ENCODE measurements at places on chromosomes 7 and 10.

GRCh38 chr10:7756360-7756992, 31.3 kb downstream of the KIN start:
- no peak for DNase-seq

- no peak for DNase-seq
These were observed 516.4 kb downstream of the PCDH15 start for GRCh38 chr10:54284526-54285193.

DNA sequence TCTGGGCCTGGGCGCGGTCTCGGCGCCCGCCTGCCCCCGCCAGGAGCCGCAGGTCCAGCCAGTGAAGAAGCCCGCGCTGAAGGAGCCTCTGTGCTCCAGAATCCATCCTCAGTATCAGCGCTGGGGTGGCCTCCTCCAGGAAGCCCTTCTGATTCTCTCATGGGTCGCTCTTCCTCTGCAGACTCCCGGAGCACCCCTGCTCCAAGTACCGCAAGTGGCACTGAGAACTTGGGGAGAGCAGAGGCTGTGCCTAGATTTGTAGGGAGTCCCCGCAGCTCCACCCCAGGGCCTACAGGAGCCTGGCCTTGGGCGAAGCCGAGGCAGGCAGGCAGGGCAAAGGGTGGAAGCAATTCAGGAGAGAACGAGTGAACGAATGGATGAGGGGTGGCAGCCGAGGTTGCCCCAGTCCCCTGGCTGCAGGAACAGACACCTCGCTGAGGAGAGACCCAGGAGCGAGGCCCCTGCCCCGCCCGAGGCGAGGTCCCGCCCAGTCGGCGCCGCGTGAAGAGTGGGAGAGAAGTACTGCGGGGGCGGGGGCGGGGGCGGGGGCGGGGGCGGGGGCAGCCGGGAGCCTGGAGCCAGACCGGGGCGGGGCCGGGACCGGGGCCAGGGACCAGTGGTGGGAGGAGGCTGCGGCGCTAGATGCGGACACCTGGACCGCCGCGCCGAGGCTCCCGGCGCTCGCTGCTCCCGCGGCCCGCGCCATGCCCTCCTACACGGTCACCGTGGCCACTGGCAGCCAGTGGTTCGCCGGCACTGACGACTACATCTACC, at the start of gene ALOX5:
ALOX5 (plus strand) TSS at position 641 of the 774 bp plus-strand sequence; CDS start at position 705, 64 bp downstream.
- DNase-seq = peak; percentile 69

GRCh38 chr7:43844257-43844656, 25.1 kb downstream of the MRPS24 start:
- DNase-seq = no peak

- no peak for DNase-seq
These were observed 6.1 kb downstream of the LRRN3 start for GRCh38 chr7:111096997-111097396.

DNA sequence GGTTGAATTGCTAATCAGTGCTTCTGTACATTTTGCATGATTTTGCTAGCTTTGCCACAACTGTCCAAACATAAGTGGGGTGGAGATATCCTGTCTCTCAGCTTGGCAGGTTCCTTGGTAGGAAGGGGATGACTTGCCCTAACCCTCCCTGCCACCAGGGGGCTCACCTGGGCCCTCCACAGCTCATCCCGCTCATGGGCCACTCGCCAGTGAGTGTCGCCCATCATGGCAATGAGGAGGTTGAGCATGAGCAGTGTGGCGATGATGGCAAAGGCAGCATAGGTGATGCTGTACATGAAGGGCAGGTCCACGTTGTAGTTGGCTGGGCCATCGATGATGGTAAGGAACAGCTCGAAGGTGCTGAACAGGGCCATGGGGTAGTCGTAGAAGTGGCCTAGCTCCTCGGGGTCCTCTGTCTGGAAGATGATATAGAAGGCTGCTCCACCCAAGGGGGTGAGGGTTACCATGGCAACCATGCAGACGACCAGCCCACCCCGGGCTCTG, 12.2 kb downstream of the TRPV6 start:
- DNase-seq = no peak

DNA sequence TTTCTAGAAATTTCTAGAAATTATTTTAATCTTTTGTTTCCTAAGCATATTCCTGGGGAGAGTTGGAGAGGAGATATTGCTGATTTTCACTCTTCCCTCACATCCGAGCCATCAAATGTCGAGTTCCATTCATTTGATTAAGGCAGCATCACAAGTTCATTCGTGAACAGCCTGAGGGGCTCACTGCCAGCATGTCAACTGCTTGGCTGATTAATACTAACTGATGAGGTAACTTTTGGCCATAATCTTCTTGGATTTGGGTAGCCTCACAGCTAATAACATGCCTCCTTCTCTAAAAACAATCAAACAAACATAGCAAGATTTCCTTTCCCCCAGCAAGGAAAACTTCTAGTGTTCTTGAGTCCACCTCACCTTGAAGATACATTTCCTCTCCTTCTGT, 87.1 kb upstream of the AFAP1L2 start:
- no peak for DNase-seq

- peak; percentile 72 for DNase-seq
These were observed 45.6 kb upstream of the SUN1 start for GRCh38 chr7:786472-787255.

DNA sequence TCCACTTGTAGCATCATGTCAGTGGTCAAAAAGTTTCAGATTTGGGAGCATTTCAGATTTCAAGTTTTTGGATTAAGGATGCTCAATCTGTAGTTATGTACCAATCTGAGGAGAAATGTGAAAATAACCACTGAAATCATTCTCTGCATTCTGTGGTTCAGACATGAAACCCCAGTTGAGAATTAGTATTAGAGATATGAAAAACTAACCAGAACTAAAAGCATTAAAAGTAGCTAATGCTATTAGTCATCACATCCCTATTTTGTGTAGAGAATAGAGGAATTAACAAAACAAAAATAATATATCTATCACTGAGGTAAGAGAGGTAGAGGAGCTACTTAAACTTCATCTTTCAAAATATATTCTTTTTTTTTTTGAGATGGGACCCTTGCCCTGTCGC, 28.0 kb downstream of the MICU1 start:
- no peak for DNase-seq

DNA sequence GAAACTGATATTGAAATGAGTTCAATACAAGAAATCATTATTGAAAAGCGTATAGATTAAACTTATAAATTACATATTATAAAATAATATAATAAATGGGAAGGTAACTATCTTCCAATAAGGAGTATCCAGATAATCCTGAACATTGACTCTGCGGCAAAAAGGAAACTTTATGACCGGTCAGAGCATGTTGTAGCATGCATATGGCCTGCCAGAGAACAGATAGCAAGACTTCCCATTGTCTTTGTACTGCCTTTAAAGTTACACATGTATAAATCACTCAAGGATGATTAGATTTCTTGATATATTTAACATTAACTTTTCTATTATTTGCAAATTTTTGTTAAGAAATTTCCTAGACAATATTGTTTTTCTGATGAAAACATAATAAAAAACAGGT, 56.2 kb upstream of the ETV1 start:
- DNase-seq = no peak

DNA sequence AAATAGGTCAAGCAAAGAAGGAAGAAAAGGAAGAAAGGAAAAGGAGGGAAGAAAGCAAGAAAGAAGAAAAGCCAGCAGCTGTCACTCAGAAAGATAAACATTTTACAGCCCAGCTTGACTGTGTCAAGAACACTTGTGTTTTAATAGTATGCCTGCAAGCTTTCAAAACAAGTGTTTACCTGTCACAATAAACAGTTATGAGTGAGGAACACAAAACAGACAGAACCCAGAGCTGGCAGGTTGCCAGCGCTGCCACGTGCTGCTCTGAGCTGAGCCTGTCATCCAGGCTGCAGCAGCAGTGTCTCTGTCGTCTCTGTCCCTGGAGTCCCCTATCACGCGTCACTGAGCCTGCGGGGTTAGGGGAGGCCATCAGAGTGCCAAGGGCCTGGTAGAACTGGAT, 827.6 kb upstream of the AUTS2 start:
- no peak for DNase-seq

GRCh38 chr10:31031558-31032257, at the start of gene ZNF438:
ZNF438 (minus strand) TSS chr10:31031865; CDS start chr10:30877034, 154,831 bp downstream.
- DNase-seq = peak; percentile 99

GRCh38 chr7:88306590-88307048, at the start of gene STEAP4:
STEAP4 (minus strand) TSS chr7:88306894; CDS start chr7:88284269, 22,625 bp downstream.
- DNase-seq = no peak

DNA sequence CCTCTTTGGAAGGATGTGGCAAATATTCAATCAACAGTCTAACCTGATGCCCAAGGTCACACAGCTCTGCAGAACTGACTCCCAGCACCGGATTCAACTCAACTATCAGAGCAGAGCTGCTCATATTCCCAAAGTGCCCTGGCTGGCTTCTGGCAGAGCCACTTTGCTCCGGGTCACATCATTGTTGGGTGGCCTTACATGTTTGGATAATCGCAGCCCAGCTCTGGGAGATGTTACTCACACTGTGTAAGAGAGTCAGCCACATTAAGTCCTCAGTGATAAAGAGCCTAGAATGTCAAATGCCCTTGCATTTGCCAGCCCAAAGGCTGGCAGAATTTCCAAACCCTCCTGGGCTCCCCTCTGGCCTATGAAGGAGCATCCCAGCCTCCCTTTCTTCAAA, 79.8 kb upstream of the PDE1C start:
- no peak for DNase-seq

- no peak for DNase-seq
These were observed 8.1 kb downstream of the MXI1 start for GRCh38 chr10:110215286-110216170.

GRCh38 chr7:104207348-104207730, 474 bp downstream of the ORC5 start:
- no peak for DNase-seq

DNA sequence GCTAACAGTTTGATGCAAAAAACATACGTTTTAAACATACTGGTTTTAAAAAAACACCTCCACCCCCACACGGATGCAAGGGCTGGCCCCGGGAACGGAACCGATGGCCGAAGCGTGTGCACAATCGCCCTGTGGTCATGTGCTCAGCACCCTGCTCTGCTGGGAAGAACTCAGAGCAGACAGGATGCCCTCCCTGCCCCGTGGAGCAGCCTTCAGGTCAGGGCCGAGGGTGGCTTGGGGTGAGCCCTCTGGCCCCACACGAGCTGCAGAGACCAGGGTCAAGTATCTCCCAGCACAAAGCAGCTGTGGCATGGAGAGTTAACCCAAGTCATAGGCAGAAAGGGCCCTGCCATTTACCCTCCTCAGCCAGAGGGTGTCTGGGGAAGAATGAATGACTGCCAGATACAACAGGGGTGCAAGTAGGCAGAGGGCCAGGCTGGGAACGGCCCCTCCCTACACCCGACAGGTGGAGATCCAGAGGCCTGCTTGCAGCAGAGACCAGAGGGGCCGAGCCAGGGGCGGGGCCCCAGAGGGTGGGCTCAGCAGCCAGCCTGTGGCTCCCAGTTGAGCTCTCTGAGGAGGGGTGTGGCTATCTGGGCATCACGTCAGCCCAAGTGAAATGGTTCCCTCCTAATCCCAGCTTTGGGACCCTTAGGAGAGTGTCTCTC, 56.8 kb downstream of the ZRANB1 start:
- DNase-seq = peak; percentile 20

GRCh38 chr7:18566829-18567228, 71.3 kb downstream of the HDAC9 start:
- DNase-seq = no peak

GRCh38 chr7:1674161-1675035, 4.3 kb downstream of the ELFN1 start:
- no peak for DNase-seq

- DNase-seq = no peak
These were observed 1250.9 kb upstream of the CELF2 start for GRCh38 chr10:9766762-9767161.

GRCh38 chr7:97601931-97602457, 129.9 kb upstream of the TAC1 start:
- DNase-seq = no peak

DNA sequence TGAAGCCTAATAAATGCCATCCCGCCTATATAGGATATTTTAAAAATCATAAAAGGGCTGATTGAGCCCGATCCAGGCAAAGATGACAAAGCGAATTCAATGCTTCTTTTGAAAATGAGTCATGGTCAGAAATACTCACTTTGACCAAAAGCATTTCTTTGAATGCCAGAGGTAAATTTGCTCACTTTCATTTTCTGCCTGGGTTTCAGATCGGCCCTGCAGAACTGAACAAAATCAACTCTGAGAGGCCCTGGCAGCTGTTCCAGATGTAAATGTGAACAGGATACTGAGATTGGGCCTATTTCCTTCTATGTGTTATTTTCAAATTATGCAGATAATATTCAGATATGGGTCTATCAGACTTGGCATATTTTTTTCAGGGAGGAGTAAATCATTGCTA, 114.8 kb upstream of the ARID5B start:
- no peak for DNase-seq

DNA sequence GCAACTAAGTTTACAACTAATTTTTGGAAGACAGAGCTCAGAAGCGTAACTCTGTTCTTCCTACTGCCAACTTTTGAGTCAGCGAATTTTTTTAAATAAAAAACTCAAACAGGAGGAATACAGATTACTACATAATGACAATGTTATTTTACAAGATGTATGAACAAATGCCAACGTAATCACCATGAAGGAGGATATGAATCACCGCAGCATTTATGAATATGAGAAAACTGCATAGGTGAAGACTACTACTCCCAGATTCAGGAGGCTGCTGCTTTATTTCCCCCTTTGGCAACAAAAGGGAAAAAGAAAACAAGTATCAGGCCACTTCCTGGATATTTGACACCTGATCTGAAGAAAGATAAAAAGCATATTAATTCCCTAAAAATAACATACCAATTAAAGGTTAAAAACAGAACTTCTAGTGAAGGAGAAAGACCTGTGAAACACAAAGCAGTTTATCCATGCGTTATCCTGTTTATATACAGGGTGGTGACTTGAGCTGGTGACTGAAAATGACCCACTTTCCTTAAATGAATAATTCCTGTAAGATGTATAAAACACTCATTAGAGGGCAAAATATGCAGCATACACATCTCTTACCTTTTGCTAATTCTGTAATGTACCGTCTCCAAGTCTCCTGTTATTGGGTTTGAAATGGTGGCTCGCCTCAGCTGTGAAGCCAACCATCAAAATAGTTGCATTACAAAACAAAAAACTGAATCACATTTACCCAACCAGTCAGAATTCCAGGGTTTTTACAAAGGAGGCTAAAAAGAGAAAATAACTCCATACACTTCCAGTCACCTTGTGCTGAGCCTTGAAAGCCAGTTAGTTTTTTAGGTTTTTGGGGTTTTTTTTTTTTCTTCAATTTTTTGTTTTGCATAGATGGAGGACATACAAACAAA, 52.0 kb downstream of the P4HA1 start:
- no peak for DNase-seq

GRCh38 chr10:58755340-58755610, 242.6 kb downstream of the BICC1 start:
- no peak for DNase-seq

DNA sequence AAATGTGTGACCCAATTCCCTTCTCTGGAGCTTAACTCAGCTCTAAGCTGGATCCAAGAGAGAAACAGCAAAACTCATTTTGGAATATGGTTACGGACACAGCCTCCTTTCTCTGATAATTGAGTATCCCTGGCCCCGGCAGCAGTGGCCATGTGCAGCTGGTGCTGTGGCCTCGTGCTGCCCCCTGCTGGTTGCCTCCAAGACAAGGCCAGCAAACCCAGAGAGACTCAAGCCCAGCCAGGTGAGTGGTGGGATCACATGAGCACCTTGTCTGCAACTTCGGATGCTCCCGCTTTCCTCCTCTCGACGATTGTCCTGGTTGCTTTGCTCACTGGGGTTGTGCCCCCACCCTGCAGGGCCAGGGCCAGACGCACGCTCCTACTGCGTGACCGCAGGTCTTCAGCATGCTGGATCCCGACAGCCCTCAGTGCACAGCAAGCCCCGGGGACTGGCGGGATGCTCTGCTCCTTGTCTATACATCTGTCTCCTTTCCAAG, 19.4 kb downstream of the SFTPD start:
- DNase-seq = peak; percentile 85

Data from activated naive CD8-positive, alpha-beta T cell treated with anti-CD3 and anti-CD28 coated beads, Interleukin-2, amount 10 ng/mL, durations not matched to agents 7 days and 5 days (primary cell).